Esophagus squamous epithelium (tissue), 5 donors: ENCODE measurements at places on chromosomes 3 and 15.

DNA sequence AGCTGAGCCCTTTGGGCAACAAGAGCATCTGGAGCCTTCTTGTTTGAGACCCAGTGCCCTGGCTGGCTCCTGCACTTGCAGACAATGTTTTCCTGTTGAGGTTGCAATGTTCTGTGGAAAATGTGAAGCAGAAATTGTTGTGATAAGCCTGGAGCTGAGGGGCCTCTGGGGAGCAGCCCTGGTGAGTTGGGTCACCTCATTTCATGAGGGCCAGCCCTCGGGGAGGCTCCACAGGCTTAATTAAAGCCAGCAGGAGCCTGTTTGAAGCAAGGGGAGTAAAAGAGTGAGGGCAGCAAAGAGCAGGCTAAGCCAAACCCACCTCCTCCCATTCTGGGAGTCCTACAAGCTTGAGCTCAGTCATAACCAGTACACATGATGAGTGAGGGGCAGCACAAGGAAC lies 154.3 kb downstream of the ALDH1A2 start:
- no peak for DNase-seq

- no peak for DNase-seq
Observed at GRCh38 chr15:41480396-41481140, 13.1 kb upstream of the ITPKA start.

DNA sequence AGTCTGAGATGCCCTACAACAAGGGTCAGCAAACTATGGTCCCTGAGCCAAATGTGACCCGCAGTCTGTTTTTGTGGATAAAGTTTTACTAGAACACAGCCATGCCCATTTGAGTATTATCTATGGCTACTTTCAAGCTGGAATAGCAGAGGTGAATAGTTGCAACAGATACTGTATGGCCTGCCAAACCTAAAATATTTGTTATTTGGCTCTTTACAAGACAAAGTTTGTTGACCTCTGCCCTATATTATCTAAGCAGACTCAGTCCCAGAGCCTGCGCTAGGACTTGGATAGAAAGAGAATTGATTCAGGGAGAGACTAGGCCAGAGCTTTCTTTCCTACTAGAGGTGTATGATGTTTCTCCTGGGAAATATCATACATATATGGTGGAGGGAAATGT lies 81.7 kb upstream of the NMNAT3 start:
- no peak for DNase-seq

DNA sequence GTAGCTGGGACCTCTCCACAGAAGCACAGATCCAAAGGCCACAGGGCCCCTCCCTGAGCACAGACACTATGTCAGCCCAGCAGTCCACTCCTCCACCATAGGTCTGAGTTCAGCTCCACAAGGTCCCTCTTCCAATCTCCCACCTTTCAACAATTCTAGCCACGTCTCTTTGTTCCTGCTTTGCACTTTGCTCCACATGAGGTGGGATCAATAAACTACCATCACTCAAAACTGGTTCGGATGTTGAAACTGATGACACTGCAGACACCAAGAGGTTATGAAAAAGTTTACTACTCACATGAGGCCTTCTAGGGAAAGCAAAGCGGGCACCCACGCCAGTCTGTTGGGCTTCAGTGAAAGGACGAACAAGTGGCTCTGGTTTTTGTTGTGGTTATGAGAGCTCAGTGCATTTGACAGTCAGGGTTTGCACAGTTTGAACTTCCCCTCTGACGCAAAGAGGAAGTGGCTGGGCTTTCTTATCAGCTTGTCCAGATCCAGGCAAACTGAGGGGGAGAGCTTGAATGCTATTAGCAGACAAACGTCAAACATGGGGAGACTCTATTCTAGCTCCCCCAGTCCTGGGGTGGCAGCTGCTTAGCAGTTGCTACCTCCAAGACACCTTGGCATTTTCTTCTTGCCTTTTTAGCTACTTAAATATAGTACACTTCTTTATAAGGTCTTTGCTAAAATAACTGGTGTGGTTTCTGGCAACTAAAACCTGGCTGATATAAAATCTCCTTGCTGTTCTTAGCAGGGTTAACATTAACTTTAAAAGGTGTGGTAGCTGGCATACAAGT lies 37.8 kb downstream of the ZNF445 start:
- DNase-seq = peak; percentile 46

DNA sequence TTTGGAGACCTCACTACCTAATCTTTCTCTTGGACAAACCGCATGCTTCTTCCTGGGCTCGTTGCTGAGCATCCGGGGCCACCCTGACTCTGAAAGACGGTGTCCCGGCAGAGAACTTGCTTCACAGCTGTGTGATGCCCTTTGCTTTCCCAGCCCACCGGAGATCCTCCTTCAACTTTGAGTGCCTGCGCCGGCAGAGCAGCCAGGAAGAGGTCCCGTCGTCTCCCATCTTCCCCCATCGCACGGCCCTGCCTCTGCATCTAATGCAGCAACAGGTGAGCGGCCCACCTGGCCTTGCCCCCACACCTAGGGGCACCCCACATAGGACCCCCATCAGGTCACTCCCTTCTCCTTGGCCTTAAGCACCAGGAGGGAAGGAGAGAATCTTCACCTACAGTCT lies 37.7 kb downstream of the CHDH start:
- DNase-seq = no peak

GRCh38 chr3:24519368-24520100 lies 24.9 kb upstream of the THRB start:
- no peak for DNase-seq

DNA sequence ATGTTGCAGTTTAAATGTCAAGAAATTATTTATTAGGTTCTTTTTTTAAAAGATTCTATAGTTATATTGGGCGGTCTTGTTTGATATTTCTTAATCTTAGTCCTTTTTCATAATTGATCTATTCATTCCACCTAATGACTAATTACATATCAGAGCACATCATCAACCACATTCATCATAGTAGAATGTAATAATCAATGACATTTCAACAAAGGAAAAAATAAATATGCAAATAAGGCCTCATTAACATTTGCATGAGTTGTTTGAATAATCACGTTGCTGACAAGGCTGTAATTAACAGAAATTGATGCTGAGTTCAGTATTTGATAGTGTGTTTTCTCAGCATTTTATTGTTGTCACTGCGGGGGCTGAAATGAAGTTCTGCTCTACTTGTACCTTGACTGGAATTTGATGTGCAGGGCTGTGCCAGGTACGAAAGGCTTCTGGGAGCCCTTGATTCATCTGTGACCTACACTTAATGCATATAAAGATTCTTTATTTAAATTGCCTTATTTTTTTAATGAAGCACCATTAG lies 215.7 kb downstream of the TCF12 start:
- no peak for DNase-seq

GRCh38 chr15:31098953-31099740 lies 2.4 kb downstream of the TRPM1 start:
- DNase-seq = no peak

DNA sequence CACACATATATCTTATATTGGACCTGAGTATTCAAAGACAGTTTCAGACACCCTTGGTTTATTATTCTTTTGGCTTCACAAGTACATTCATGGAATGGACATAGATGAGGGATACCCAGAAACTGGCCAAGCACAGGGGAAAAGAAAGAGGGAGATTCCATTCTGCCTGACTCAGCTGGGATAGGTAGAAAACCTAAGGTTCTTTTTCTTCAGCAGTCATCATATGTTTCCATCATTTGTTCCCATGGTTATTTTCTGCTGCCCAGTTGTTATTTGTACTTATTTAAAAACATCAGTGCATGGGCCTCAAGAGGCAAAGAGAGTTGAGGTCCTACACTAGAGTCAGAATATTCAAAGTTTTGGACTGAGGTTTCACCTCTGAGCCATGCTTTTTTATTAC lies 91.8 kb downstream of the FILIP1L start:
- no peak for DNase-seq

GRCh38 chr15:31125061-31125460 lies 23.5 kb upstream of the TRPM1 start:
- DNase-seq = no peak

DNA sequence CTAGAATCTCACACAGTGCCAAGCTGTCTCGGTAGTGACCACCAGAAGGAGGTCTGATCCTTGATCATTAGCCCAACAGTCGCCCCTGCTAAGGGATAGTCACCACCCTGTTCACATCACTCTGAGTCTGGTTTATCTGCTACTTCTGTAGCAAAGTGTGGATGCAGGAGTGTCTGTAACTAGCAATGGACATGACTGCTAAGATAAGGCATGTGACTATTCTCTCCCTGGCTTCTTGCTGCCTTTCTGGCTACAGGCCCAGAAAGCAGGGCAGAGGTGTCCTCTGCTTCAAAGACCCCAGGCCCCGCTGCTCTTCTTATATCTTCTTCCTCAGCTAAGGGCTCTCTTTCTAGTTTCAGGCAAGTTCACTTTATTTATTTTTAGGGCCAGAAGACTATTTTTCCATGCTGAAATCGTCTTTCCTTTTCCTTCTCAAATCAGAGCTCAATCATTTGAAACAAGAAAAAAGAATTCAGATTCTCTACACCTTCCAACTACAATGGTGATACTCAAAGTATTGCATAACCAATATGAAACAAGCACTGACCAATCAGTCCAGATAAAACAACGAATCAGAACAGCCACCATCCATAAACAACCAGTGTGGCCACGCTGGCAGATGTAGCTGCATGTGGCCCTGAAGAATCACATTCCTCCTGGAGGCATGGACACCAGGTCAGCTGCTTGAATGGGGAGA lies 8.0 kb upstream of the KNG1 start:
- DNase-seq = no peak

GRCh38 chr15:33852570-33852969 lies 115.7 kb upstream of the CHRM5 start:
- no peak for DNase-seq

DNA sequence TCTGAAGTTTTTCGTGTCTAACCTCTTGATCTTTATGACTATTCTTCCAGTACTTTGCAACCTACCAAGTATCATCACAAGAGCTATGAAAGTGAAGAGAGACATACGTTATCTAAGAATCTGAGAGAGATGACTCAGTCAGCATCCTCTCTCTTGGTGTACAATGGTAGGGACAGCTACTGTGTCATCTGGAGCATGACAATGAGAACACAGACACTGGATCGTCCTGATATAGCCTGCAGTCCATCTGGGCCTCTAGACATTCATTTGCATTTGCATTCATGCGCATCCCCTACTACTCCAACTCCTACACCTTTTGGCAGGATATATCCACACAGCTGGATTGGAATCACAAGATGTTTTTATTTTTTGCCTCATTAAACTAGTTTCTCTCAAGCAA lies 115.2 kb downstream of the PEX5L start:
- DNase-seq = no peak

GRCh38 chr3:32009101-32009500 lies 27.6 kb downstream of the ZNF860 start:
- no peak for DNase-seq

- no peak for DNase-seq
Observed at GRCh38 chr3:45905755-45906154, 19.4 kb downstream of the CCR9 start.

DNA sequence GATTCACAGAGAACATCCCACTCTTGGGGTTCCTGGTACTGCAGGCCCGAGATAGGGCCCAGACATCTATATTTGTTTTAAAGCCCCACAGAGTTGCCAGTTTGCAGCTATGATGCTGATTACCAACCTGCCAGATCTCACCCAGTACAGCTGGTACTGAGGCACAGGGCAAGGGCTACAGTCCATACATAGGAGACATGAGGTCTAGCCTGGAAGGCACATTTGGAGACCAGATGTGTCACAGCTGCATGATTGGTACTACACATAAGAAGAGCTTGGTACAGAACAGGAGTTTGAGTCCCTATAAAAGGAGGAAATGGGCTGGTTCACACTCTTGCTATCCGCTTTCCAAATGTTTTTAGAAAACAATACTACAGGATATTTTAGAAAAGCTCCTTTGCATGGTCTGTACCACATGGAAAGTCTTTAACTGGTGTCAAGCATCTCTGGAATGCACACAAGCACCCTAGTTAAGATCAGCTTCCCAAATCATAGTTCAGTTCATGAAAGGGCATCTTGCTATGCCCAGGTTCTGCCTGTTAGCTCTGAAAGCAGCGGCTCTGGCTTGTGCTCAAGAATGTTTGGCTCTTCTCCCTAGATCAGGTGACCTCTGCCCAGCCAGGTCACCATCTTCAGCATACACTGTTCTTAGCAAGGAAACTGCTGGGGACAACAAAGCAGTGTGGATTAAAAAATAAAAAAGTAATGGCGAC lies 20.6 kb downstream of the MTMR14 start:
- DNase-seq = no peak

DNA sequence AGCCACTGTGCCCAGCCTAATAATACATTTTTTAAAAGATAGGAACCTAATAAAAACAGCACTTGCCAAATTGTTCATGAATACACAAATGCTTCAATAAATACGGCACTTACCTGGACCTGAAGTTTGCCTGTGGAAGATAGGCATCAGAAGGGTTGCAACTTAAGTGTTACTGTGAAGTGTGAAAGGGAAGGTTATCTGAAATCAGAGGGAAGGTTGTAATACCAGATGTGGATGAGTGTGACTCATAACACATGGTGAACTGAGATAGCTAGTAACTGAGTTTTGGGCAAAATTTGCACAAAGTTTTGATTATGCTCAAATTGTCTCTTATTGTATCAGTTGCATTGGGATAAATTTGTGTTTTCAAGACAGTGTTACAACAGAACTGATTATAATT lies 68.0 kb downstream of the ATP11B start:
- no peak for DNase-seq

DNA sequence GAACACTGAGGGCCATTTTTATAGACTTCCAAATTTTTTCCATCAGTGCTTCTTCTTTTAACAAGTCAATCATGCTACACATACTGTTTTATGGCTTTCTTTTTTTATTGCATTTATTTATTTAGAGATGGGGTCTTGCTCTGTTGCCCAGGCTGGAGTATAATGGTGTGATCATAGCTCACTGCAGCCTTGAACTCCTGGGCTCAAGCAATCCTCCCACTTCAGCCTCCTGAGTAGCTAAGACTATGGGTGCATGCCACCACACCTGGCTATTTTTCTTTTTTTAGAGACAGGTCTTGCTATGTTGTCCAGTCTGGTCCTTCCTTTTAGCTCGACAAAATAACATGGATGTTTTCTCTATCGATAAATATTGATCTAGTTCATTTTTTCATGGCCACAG lies 425.8 kb upstream of the WNT5A start:
- no peak for DNase-seq

DNA sequence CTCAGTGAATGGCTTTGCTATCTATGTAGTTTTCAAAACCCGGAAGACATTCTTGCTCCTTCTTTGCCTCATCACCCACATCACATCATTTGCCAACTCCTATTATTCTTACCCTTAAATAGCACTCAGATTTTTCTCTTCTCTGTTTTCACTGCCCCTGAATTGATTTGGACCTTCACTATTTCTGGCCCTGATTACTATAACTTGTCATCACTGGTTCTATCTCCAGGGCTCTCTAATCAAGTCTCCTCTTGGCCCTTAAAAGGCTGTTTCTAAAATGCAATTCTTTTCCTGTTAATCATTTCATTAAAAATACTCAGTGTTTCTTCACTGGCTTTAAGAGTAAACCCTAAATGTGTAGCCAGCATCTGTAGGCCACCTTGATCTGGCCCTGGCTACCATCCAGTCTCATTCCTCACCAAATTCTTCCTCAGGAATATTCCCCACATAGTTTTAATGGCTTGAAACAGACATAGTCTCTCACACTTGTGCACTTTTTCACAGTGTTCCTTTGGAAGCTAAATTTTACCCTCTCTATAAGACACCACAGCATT lies 437.1 kb upstream of the CBLB start:
- no peak for DNase-seq

GRCh38 chr3:107308716-107309115 lies 68.5 kb upstream of the CCDC54 start:
- DNase-seq = no peak

- no peak for DNase-seq
Observed at GRCh38 chr3:107650788-107651187, 128.0 kb downstream of the BBX start.

GRCh38 chr3:172614340-172615274 lies 91.4 kb upstream of the TNFSF10 start:
- DNase-seq = no peak
